ENCODE measurements at places on chromosomes 7 and 10.

DNA sequence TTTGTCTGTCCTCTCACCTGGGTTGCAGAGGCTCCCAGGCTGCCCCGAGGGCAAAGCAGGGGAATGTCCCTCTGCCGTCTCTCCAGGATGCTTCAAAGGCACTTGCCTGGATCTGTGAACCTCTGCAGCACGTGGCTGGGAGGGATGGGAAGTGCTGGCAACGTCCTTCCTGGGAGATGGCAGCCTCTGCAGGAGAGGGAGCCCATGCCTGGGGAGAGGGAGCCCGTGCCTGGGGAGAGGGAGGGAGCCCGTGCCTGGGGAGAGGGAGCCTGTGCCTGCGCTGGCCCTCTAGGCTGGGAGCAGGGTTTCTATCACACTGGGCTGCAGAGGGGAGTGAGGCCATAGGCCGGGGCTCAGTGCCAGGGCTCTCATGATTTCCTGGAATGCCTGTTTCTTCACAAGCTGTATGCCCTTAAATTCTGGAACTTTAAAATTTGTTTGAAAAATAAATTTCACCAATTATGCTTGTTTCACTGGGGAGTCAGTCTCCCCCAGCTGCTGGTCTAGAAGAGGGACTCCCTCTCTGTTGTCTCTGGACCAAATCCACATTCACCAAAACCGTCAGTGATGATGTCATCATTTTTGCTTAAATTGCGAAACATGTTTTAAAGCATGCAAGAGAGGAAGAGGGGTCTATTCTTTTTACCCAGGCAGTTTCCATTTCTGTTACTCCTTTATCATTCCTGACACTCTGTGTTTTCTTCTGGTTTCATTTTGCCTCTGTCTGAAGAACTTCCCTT, 135.7 kb downstream of the DNAJB6 start:
- no peak for DNase-seq

- no peak for DNase-seq
These were observed 159.5 kb downstream of the PPP1R9A start for GRCh38 chr7:95066737-95067530.

DNA sequence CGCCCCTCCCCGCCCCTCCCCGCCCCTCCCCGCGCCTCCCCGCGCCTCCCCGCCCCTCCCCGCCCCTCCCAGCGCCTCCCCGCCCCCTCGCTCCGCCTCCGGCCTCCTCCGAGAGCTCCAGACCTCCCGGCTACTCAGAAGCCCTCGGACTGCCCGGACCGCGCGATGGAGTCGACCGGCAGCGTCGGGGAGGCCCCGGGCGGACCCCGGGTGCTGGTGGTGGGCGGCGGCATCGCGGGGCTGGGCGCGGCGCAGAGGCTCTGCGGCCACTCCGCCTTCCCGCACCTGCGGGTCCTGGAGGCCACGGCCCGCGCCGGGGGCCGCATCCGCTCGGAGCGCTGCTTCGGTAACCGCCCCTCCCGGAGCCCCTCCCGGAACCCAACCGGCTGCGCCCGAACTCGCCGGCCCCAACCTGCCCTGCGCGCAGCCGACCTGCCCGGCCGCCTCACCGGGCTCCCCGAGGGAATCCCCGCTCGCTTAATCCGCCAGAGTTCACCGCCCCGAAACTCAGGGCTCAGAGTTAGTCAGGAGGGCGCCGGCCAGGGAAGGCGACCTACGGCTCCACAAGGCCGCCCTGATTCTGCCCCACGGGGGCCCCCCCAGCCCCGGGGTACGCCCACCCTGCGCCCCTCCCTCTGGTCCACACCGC, at the start of gene PAOX:
TSS of gene PAOX (plus strand) at position 111 of the 649 bp plus-strand sequence. CDS start at position 166, 55 bp downstream.
- peak; percentile 44 for DNase-seq

- DNase-seq, result no peak
These were observed 31.8 kb downstream of the GSTO2 start for GRCh38 chr10:104300736-104301292.

GRCh38 chr7:26856176-26856985, 8.0 kb downstream of the SKAP2 start:
- DNase-seq, result no peak

- DNase-seq, result no peak
These were observed 73.0 kb downstream of the XRCC2 start for GRCh38 chr7:152602962-152603361.

DNA sequence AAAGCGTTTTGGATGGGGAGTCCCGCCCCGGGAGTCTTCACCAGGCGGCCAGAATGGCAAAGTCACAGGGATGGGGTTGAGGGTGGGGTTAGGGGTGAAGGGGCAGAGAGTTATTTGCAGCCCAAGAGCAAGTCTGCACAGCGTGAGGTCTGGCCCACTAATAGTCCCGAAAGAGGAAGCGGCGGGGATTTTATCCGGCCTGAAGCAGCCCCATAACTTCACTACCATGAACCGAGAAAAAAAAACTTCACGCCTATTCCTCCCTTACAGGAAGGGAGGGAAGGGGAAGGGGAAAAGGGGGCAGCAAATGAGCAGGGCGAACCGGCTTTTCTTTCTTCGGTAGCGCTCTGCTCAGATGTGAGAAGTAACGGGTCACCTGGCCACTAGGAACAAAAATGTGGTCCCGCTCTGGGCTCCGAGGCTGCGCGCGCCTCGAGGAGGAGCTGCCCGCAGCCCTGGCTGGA, 712 bp downstream of the ITPRIP start:
- DNase-seq, result no peak

- no peak for DNase-seq
These were observed 19.1 kb downstream of the CEP41 start for GRCh38 chr7:130421684-130422083.

GRCh38 chr7:44750921-44751571, 2.4 kb downstream of the ZMIZ2 start:
- DNase-seq, result no peak

DNA sequence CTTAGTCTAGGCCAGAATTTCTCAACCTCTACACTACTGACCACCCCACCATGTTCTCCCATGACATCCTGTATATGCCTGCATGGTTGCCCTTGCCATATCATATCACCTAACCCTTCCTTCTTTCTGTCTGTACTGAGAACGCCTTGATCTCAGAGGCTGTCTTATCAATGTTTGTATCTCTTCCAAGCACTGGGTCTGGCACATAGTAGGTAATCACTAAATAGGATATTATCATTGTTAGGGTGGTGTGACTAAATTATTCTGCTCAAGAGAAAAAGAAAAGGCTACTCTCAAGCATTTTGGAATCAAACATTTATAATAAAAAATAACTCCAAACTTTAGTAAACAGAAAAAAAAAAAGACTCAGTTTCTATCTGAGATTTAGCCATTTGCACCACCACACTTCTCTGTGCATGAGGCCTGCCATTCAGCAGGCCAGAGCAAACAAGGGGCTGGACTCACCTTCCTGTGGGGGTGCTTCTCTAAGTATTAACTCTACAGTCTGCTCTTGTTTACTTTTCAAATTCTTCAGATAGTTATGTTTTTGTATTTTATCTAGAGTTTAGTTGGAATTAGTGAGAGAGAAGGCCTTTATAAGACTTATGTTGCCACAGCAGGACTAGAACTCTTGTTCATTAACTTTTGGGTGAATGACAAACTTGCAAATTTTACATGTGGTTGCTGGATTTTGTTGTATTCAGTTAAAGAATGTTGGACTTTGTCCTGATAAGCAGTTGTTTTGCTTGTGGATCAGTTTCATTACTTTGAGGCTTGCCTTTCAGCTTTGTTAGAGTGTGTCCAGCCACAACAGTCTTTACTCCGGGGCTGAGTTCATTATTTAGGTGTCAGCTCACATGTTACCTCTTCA, 5.4 kb downstream of the AGBL3 start:
- DNase-seq, result no peak

DNA sequence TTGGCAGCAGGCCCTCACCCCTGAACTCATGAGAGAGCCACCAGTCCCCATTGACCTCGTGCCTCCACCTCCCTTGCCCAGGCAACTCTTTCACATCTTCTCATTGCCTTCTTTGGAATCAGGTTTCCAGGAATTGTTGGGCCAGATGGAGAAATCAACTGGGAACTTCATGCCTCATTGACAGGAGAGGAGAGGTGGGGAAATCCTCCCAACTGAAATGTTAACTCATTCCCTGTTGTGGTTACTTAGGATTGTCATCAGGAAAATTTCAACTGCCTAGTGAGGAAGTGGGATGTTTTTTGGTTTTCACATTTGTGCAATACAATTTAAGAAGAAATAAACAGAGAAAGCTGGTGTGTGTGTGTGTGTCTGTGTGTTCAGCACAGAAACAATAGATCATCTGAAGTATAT, 106.6 kb upstream of the INHBA start:
- DNase-seq, result no peak

- DNase-seq, result no peak
These were observed 39.5 kb upstream of the ANKRD1 start for GRCh38 chr10:90960355-90960814.

DNA sequence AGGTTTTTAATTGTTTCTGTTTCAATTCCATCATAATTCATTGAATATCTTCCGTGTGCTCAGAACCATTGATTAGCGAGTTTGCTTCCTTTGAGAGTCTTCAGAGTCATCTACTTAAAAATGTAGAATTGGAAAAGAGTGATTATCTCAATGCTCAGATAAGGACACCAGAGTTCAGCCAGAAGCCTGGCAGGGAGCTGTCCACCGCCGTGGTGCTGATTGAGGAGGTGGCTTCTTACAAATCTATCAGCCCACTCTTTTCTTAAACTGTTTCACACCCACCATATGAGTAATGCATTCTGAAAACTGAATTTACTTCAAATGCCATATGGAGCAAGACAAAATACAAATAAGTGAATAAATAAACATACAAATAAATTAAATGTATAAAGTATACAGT, 79.3 kb downstream of the INSYN2A start:
- no peak for DNase-seq

- no peak for DNase-seq
These were observed 396 bp upstream of the TAF5 start for GRCh38 chr10:103367379-103367781.

DNA sequence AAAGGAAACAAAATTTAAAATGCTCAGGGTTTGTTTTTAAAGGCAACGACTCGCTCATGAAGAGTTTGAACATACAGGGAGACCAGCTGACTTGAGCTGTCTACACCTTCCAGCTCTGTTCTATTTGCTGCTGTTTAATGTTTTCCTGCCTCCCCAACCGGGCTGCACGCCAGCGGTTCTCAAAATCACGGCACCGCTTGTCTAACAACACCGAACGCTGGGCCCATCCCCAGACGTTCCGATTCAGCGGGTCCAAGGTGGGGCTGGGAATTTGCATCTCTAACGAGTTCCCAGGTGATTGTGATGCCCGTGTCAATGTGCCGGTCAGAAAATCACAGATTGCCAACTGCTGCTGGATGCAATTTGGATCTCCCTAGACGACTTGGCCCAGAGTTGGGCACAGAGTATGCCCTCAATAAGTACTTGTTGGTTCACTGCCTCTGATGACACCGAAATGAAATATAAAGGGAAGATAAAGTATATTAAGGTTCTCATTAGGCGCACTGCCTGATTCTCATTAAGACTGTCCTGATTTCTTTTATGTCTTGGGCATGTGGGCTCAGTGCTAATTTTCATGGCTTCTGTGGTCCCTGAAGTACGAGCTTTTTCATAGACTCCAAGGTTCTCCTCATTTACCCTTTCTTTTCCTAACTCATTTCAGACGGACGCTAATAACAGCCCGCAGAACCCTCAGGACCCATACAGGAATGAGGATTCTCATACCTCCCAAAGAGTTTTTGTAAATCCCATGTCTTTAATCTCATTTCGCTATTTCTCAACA, 28.5 kb downstream of the CELF2 start:
- DNase-seq, result no peak

- DNase-seq, result no peak
These were observed 103.3 kb downstream of the CHRM2 start for GRCh38 chr7:136971776-136972175.

DNA sequence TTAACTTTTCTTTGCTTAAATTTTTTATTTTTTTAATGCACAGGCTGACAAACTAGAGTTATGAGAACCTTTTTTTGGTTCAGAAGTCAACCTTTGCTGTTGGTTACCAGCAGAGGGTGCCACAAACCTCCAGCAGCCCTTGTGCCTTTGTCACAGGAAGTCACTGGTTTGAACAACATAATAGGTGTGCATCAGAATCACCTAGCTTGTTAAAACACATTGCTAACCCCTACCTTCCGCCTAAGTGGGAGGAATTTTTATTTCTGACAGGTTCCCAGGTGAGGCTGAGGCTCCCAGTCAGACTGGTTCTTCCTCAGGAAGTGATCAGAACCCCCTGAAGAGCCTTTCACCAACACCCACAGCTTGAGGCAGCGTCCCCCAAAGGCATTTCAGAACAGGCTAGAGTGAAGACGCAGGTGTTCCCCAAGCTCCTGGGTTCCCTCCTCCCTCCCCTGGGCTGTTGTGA, 22.6 kb upstream of the VDAC2 start:
- no peak for DNase-seq

DNA sequence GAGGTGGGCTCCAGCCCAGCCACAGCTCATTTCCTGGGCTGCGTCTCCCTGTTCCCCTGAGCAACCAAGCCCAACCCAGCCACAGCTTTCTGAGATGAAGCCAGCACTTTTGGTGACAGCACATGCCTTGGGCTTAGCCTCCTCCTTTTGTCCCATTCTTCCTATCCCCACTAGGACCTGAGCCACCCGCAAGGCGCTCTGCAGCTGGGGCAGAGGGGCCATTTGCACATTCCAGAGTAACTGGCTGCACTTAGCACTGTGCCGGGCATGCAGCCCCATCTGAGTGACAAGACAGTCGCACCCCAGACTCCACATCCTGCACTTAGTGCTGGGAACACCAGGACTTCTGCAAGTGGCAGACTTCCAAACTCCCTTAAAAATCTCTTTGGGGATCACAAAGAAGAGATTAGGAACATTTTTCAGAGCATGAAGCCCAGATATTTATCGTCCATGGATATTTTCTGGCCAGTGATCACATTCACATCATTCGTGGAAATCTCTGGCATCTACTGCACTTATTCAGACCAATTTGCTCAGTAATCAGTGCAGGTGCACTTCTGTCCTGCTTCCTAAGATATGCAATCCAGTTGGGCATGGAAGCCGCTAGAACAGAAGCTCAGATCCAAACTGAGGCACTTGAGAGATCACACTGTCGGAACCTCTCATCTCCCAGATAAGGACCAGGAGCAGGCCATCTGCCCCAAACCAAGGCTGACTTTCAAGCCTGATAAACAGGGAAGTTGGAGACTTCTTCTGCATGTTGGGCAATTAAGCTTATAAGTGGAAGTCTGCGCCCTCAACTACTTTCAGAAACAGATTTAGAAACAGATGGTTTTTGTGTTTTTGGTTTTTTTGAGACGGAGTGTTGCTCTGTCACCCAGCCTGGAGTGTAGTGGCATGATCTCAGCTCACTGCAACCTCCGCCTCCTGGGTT, 26.4 kb downstream of the CHST15 start:
- DNase-seq, result no peak

DNA sequence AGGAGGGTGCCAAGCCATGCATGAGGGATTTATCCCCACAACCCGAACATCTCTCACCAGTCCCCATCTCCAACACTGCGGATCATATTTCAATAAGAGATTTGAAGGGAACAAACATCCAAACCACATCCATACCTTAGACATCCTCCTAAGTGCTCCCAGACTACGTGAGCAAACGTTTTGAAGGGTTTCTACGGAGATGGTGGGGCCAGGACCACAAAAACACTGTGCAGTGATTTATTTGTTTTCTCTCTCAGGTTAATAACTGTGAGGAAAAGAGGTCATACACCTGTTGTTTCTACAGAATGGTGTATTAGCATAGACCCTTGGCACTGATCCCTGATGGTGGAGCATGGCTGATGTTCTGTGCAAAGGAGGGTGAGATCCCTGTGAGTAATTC, 277.8 kb downstream of the FRMD4A start:
- no peak for DNase-seq

- no peak for DNase-seq
These were observed 46.1 kb downstream of the KLF6 start for GRCh38 chr10:3738855-3739350.

GRCh38 chr10:102236006-102236405, 5.3 kb downstream of the PITX3 start:
- no peak for DNase-seq
